ENCODE measurements at places on chromosomes 3 and 15.
A peak's percentile ranks its signal among the peaks of the same experiment; 100 is the strongest.

DNA sequence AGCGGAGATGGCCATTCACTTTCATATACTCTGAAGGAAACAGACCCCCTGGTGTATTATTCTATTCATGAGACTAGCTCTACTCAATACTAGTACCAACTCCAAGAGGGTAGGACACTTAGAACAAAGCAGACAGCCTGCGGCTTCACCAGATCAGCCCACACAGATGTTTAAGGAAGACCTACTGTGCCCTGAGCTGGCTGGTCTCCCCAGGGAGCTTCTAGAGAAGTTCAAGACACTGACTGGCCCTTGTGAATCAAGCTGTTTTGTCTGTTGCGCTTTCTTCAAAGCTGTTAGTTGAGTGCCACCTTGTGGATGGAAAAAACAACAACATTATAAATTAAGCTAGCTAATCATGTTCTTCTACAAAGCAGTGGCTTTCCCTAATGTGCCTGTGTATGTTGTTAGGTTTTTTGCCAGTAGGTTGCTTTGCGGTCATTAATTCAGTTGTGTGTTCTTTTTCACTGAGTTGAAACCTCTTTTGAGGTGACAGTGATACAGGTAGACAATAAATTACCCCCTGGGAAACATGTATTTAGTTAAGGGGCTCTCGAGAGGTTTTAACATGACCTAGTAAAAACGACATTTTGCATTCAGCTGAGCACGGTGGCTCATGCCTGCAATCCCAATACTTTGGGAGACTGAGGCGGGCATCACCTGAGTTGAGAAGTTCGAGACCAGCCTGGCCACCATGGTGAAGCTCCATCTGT is 64.2 kb upstream of the MYZAP start:
- no peak for DNase-seq

DNA sequence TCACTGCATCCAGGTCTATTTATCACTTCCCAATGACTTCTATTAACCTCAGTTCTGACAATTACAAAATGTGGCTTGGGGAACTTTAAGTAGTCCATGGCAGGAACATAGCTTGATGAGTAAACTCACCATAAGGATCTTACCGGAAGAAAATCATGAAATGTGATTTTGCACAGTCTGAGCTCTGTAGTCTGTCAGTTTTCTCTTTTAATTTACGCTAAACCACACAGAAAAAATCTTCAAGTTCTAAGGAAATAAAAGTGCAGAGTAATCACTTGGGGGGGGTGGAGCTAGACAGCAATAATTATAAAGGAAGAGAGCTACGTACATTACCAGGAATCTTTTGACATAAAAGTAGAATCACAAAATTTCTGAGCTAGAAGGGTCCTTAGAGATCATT is 9.2 kb downstream of the TBC1D5 start:
- no peak for DNase-seq

GRCh38 chr3:45927881-45928280 is 15.4 kb upstream of the CXCR6 start:
- no peak for DNase-seq

GRCh38 chr15:85496551-85497171 is 116.3 kb downstream of the AKAP13 start:
- DNase-seq: no peak

- no peak for DNase-seq
Measured at GRCh38 chr3:196054661-196055060, 27.2 kb downstream of the TFRC start.

DNA sequence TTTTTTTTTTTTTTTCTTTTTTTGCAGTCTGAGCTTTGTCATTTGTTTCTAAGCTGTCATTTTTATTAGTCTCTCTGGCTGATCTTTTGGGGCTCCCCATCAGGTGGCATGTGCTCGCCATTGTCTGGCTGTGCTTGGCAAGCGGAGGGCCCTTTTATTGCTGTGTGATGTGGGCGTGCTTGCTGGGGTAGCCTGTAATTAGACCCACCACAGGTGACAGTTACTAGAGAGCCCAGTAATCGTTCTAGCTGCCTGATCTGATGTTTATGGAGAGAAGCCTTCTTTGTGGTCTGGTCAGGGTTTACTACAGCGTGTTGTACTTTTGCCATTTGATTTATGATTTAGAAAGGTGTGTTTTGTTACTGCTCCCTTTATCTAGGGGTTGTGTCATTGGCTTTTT is 179.9 kb downstream of the MCTP2 start:
- no peak for DNase-seq

DNA sequence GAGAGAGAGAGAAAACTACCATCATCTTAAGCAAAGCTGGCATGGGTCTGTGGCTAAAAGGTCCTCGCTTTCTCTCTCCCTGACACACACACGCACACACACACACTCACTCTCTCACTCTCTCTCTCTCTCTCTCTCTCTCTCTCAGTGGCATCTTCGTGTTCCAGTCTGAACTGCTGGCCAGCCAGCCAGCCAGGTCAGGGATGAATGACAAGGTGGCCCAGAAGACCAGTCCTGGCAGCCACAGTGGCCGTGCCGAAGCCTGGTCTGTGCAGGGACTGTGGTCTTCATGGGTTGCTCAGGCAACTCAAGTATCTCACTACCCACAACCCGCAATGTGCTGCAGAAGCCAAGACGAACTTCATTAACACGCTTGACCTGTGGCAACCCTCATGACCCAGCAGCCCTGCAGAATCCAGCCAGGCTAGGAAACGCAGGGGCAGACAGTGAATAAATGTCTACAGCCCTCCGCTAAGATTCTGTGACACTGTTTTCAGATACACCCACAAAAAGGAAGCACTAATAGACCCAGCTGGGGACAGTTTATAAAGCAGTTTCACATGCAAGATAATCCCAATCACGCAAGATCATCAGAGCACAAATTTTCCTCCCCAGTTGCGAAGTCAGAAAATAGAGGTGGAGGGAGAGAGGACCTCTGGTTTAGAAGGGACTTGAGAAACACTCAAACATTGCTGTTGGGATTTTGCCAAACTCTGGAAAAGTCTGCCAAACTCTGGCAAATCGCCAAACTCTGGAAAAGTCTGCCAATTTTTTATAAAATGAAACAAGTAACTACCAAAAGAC is 66.4 kb downstream of the XXYLT1 start:
- DNase-seq: no peak

- DNase-seq: no peak
Measured at GRCh38 chr3:185721970-185722369, 102.9 kb downstream of the IGF2BP2 start.

DNA sequence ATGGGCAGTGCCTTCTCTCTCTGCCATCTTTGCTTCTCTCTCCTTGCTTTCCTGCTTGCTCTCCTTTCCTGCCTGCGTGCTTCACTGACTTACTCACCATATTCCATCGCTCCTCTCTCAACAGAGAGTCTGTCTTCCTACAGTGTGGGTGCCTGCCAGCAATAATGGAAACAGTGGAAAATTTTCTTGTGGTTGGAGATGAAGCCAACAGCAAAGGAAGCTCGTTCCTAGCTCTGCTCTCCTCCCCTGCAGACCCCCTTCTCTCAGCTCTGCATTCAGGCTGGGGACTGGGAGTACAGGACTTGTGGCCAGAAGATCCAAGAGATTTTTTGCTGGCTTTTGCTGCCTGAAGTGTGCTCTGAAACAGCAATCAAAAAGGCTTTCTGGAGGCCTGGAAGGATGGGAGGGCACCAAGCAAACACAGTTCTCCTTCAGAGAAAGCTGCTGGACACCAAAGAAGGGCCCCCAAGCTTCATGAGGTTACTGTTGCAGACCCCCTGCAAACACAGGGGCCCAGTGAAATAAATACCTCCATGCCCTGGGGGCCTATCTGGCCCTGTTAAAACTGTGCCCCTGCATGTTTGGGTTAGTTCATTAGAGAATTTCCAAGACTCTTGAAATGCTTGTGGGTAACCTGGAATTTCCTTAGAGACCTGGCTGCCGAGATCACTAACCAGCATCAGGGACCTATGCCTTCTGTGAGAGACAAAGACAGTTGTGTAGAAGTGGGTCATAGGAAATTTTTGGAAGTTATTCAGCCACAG is 149.9 kb upstream of the RASGRP1 start:
- no peak for DNase-seq

DNA sequence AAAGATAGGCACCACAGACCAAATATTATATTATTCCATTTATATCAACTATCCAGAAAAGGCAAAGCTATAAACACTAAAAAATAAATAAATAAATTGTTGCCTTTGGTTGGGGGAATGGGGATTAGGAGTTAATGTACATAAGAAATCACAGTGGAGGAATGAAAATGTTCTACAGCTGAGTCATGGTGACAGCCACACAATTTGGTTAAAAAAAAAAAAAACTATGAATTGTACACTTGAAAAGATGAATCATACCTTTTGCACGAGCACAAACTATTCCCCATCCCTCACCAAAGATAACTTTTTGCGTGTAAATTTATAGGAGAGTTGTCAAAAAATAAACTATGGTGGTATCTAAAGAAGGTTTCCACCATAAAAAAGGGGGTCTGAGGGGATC is 103.2 kb downstream of the TBC1D5 start:
- DNase-seq: no peak

GRCh38 chr3:28846971-28847478 is 433.8 kb upstream of the RBMS3 start:
- DNase-seq: no peak

DNA sequence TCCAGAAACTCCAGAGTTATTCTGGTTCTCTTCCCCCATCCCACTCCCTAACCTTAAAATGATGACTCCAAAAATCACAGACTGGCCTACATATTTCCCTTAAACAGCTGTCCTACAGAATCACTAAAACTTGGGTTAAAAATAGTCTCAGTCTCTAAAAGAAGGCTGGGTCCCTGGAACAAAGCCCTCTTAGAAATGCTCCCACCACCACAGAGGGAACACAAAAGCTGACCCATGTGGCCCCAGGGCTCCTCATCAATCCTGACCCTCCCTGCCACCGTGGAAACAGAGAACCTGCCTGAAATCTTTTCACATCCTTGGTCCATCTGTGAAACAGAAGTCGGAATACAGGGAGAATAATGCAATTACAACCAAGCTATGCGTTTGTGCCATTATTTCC is 55.7 kb upstream of the DCLK3 start:
- DNase-seq: no peak

DNA sequence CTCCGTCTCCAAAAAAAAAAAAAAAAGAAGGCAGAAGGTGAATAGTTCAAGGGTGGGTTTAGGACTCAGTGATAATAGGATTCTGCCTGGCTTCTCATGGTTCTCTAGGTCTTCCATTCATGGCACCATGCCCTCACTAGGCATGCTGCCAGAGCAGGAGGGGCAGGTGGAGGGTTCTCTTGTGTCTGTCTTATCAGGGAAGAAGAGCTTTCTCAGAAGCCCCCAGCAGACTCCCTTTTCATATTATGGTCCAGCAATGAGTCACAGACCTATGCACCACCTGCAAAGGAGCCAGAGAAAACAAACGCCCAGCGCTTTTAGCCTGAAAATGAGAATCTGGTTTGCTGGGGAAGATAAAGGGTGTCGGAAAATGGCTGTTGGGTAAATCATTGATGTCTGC is 3.0 kb downstream of the CCR2 start:
- no peak for DNase-seq

DNA sequence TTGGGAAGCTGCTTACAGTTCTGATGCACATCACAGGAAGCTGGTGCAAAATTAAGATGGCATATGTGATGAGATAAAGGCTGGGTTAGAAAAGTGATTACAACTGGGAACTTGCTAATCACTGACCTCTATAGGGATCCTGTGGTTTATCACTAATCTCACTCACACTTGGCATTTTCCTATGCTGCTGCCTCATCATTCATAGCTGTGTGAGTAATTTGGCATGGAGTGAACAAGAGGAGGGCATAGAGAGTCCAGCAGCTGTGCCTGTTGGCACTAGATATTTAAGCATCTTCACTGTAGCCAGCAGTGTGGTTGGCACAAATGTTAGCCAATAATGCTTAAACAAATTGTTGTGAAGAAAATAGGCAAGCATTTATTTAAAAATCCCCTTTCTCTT is 217.7 kb upstream of the CGNL1 start:
- no peak for DNase-seq

DNA sequence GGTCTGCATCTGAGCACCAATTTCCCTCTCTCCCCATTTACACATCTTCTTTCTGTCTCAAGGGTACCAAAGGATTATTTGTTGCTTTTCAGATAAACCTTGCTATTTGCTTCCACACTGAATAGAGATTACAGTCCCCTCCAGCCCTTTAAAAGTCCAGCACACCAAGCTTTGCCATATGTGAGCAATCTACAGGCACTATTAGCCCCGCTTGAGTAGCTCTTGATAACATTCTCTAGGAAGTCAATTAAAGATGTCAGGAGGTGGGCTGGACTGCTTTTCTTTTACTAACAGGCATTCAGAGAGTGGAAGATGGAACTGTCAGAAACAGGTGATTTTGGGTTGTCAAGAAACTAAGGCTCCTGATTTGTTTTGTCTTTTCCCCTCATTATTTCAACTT is 417.0 kb downstream of the ROBO2 start:
- DNase-seq: no peak

GRCh38 chr3:150384296-150385212 is 23.5 kb upstream of the TSC22D2 start:
- peak; percentile 0 for DNase-seq

GRCh38 chr3:55601366-55602080 is 114.4 kb upstream of the WNT5A start:
- no peak for DNase-seq

DNA sequence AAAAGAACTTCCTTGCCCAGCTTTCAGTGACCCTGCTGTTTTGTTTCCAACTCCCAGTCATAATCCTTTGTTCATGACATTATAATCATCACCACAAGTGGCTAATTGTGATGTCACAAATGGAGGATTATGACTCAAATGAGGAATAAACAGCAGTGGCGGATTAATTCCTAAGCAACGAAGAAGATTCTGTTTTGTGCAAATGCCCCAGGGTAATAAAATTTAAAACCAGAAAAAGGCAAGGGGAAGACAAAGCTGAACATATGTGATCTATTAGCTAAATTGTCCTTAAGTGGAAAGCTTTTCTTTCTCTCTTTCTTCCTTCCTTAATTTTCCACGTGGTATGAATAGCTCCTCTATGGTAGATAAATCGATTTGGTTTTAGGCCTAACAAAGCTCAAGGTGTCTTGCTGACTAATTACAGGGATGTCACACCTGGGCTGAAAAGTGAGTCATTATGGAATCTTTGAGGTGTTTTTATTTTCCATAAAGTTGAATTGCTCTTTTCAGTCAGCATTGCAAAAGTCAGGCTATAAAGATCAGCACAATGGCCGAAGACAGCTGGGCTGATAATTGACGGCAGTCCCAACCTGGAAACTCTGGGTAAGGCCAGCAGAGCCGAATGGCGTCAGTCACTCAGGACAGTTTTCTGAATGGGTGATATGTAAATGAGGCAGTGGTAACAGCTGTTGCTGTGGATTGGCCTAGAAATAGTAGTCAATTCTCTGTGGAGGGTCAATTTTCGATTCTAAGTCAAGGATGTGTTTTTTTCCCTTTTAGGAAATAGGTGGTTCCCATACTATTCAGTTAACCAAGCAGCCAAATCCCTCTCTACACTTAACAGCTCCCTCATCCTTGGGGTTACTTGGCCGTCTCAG is 121.5 kb downstream of the PTPRG start:
- no peak for DNase-seq

DNA sequence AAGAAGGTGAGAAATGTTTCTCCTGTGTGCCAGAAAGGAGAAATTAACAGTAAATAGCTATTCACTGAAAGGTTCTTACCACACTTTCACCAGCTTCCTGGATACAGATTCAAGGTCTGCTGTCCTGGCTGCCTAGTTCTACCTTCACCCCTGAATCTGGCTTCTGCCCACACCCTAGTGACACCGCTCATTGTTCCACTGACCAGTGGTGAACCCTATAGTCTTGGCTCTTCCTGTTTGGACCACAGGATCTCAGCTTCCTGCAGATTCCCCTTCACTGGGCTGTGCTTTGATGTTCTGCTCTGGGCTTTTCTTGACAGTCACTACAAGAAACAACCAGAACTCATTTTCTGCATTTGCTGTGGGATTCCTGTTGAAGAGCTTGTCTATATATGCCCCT is 250.0 kb downstream of the XXYLT1 start:
- DNase-seq: no peak

Data from activated naive CD4-positive, alpha-beta T cell (primary cell).